ENCODE measurements at places on chromosomes 7 and 10. TPM values are rescaled to one million over a fixed set of nuclear protein-coding genes. Genes with fewer than 3 reads are reported as not detected.

The OLAH gene
- under 0.01 TPM for total RNA-seq

The NXPH1 gene
- not detected for total RNA-seq

The NPC1L1 gene
- total RNA-seq, result not detected

The DIP2C gene
- total RNA-seq, result 17.7 TPM

The CHST3 gene
- total RNA-seq, result 46.1 TPM

The PLXDC2 gene
- total RNA-seq, result 51.4 TPM

The DYDC1 gene
- not detected for total RNA-seq

The ASZ1 gene
- total RNA-seq, result not detected

The PPP1R9A gene
- total RNA-seq, result 0.81 TPM

The EVX1 gene
- not detected for total RNA-seq

The SPDYE16 gene
- 0.06 TPM for total RNA-seq
